Adipocyte (in vitro differentiated cells): ENCODE measurements at places on chromosomes 16 and 17.

GRCh38 chr17:51165680-51166197 lies 472 bp upstream of the NME2 start:
- no peak for DNase-seq

- no peak for DNase-seq
These were observed 199.9 kb downstream of the ZFHX3 start for GRCh38 chr16:72848028-72848400.

DNA sequence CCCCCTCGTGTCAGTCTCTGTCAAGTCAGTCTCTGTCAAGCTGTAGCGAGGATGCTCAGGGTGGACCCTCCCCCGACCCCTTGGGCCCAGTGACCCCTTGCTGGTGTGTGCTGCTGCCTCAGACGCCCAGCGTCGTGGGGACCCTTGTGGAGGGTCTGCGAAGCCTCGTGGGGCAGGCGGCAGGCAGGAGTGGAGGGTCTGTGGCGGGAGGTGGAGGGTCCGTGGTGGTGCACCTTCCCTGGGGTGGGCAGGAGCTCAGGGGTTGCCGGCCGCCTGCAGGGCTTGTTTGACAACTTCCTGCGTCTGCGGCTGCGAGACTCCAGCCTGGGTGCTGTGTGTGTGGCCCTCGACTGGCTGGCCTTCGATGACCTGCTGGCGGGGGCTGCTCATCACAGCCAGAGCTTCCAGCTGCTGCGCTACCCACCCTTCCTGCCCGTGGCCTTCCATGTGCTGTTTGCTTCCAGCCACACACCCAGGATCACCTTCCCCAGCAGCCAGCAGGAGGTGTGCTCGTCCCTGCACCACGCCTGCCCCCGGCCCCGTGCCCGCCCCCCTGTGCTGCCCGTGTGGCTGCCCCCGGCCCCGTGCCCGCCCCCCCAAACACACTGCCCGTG lies 5.6 kb downstream of the GNG13 start:
- DNase-seq = no peak

GRCh38 chr16:75433732-75434413 lies 570 bp upstream of the CFDP1 start:
- peak; percentile 94 for DNase-seq

GRCh38 chr17:39002991-39003715 lies 36.0 kb upstream of the FBXO47 start:
- DNase-seq = peak; percentile 43

GRCh38 chr16:88454523-88454947 lies 1.5 kb downstream of the ZFPM1 start:
- peak; percentile 27 for DNase-seq

DNA sequence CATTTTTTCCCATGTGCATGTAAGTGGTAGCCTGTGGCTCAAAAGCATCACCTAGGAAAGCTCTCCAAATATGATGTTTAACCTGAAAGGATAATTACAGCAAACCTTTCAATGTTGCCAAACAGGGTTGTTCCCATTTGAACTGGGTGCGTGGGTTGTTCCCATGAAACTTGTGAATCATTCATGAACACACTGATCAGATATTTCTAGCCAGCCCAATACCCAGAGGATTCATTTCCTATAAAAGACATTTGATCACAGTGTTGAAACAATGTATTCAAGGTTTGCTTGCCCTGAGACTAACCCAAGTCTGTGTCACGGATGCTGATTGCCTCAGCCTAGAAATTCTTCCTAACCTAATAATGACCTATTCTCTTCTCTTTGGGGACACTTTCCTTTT lies 12.9 kb downstream of the KRT39 start:
- DNase-seq = peak; percentile 46

GRCh38 chr16:19741354-19741753 lies 23.3 kb downstream of the IQCK start:
- DNase-seq = no peak

GRCh38 chr17:35407531-35407930 lies 24.8 kb downstream of the SLFN12 start:
- DNase-seq = no peak

DNA sequence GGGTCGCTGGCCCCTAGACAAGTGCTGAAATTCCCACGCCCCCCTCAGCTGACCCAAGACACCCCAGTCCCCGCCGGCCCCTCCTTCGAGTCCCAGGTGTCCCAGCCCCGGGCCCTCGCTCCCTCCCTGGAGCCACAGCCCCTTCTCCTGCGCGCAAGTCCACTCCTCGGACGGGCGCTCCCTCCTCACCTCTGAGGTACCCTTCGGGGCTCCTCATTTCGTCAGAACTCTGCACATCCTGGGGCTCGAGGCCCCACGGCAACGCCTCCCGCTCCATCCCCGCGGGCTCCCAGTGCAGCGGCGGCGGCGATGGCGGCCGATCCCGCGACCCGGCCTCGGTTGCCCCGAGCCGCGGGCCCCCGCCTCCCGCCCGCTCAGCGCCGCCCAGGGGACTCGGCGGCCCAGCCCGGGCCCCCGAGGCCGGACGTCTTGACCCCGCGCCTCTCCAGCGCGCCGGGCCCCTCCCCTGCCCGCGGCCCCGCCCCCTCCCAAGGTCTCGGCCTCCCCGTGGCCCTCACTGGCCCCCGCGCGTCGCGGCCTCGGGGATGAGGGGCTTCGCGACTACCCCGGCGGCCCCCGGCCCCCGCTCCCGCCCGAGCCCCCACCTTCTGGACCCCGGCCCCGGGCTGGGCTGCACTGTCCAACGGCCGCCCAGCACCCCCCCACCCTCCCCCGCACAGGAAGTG lies at the start of gene ZNF768:
Gene ZNF768, minus strand, starts transcription at position 430 of the 686 bp plus-strand sequence. Its CDS starts 153 bp downstream, at position 277.
- DNase-seq = peak; percentile 78

GRCh38 chr16:985646-986400 lies 4.3 kb downstream of the SOX8 start:
- DNase-seq = no peak

GRCh38 chr17:39754958-39755553 lies 17.3 kb downstream of the GRB7 start:
- peak; percentile 15 for DNase-seq
